Activated naive CD4-positive, alpha-beta T cell treated with Interleukin-2 at 50 U/mL for 16 hours (primary cell): ENCODE measurements at places on chromosomes 7 and 10.

GRCh38 chr10:15266117-15266516 is 97.6 kb upstream of the NMT2 start:
- no peak for DNase-seq

DNA sequence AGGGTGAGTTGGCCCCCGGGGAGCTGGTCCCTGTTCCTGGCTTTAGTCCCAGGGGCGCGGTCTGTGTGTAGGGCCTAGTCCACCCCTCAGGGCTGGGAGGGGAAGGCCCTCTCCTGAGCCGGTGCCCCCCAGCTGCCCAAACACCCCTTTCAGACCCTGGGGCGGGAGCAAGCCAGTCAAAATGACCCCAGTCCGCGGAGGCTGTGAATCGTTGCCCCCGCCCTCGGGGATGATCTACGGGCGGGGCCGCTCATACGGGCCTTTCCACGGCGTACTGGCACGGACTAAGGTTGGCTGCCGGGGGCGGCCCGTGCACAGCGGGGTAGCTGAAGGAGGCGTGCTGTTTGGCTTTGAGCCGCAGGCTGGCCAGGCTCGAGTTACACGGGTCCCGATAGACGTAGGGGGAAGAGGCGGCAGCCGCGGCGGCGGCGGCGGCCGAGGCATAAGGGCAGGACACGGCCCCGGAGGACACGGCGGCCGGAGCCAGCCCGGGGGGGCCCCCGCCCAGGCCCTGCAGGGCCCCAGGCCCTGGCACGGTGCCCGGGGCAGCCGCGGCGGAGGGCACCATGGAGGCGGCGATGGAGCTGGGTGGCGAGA is 4.3 kb downstream of the ELOVL3 start:
- peak; percentile 42 for DNase-seq

DNA sequence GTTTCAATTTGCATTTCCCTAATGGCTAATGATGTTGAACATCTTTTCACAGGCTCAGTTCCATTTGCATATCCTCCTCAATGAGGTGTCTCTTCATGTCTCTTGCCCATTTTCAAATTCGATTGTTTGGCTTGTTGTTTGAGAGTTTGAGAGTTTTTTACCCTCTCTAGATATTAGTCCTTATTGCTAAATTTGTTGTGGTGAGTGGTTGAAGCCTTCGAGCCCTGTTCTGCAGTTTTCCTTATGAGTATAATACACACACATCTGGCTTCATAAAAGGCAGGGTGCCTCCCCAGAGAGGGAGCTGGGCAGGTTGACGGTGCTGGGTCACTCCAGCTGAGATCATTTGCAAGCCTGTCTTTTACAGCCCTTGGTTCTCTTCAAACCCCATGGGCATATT is 65.1 kb downstream of the RGS10 start:
- DNase-seq: no peak

DNA sequence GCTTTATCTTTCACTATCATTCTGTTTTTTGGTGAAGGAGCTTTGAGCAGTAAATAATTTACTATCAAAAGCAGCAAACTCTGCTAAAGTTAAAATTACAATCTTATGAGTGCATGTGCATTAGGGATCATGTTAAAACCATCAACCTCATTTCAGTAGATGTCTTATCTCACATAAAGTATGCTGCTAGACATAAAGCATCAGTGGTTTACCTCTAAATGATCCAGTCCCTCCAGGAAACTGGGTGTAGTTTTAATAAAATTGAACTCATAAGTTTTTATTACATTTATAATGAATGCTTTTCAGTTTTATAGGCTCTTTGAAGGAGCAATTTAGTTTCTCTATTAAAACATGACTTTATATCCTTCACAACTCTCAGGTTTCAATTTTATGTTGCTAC is 108.7 kb downstream of the LRRN3 start:
- no peak for DNase-seq

DNA sequence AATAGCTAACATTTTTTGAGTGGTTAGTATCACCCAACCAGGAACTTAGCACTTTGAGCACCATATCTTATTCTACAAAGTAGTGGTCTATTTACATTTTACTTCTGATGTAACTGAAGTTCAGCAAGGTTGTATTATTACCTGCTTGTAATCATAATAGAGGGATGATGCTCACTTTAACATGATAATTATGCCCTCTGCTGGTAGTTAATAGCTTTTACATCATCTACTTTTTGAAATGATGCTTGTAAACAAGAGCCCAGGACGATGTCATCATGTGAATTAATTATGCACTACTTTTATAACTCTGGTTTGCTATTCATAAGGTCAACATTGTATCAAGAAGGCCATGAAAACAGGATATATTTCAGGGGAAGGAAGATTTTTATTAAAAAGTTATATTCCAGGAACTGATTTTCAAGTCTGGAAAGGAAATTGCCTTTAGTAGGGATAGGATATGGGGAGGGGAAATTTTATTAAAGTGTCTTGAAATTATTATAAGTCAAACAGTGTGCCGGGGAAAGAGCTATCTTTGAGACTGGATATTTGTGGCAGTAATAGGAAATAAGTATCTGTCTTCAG is 80.3 kb upstream of the SCIN start:
- DNase-seq: no peak

- DNase-seq: no peak
These were observed 342.1 kb downstream of the PHF14 start for GRCh38 chr7:11315666-11316258.
